Retinal pigment epithelial cell (primary cell): ENCODE measurements at places on chromosomes 5 and 9.

DNA sequence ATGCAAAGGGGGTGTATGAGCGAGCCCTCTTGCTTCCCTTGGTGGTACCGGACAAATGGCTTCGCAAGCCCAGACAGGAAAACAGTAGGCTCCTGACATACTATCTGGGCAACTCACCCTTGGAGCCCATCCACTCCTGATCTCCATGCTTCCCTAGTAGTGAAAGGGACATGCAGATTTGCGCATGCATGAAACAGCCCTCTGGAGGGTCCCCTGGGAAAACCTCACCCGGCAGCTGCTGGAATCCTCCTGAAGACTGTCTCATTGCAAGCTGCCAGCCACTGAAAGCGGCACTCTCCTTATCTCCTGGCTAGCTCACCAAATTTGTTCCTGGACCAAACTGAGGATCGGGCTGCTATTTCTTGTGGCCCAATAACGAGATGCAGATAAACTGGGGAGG, 10.2 kb downstream of the ZNF169 start:
- no peak for DNase-seq

DNA sequence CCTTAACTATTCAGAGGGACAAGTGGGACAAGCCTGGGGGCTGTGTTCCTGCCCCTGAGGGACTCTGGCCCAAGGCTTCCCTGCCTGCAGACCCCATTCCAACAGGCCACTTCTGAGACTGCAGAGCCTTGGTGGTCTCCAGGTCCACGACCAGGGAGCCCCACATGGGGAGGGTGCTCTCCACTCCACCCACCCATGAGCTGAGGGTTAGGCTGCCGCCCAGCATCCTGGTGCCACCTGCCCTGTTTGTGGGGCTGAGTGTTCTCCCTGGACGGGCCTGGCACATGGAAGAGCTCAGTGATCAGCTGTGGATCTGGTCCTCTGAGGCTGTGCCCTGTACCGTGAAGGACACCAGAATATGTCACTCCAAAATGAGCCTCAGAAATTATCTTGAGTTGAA, 2.5 kb upstream of the ABO start:
- no peak for DNase-seq

DNA sequence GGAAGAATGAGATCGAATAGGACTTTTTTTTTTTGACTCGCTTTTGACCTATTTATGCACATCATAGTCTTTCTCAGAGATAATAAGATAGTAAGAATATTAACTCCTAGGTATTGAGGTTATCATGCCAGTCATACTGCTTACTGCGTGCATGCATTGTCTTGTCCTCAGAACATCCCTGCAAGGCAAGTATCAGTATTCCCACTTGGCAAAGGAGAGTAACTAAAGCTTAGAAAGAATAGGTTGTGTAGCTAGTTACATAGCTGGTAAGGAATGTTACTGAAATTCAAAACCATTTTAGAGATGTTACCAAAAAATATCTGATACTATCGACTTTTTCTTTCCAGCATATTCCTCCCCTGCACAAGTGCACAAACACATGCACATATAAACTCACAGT, 296.1 kb upstream of the CLINT1 start:
- no peak for DNase-seq

- DNase-seq, result no peak
Measured at GRCh38 chr5:180297587-180298282, 5.9 kb upstream of the MAPK9 start.

DNA sequence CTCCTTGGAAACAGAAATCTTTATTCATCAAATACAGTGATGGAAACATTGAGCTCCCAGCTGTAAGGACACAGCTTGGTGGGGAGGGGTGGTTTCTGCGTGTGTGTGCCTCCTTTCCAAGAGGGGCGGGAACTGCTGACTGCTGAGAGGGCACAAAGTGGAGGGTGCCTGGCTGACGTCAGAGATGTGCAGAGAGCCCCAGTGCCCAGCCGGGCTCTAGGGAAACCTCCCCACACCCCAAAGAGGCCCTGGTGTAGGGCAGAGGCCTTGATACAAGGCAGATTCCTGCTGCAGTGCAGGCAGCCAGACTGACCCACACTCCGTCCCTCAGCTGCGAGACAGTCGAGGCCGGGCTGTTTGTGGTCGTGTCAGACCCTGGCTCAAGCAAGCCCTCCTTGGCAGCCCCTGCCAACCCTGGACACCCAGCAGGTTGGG, 191.0 kb downstream of the CACNA1B start:
- no peak for DNase-seq

GRCh38 chr9:132585954-132586829, 3.8 kb downstream of the BARHL1 start:
- no peak for DNase-seq

DNA sequence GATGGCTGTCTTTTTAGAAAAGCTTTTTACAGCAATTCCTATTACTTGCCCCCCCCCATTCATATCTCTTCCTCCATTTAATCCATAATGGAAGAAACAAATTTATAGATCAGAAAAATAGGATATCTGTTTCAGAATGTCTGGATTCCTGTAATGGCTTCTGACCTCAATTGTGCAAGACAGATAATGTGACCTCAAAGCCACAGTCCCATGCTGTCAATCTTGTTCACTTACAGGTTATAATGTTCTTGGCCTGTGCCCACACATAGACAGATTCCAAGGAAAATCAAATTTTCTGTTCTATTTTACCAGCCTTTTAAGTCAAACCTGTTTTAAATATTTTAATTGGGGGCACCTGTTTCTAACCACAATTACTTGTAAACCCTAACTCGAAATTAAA, 143.4 kb downstream of the ENTREP1 start:
- DNase-seq, result no peak

GRCh38 chr5:149540089-149540488, 11.2 kb downstream of the CSNK1A1 start:
- no peak for DNase-seq

DNA sequence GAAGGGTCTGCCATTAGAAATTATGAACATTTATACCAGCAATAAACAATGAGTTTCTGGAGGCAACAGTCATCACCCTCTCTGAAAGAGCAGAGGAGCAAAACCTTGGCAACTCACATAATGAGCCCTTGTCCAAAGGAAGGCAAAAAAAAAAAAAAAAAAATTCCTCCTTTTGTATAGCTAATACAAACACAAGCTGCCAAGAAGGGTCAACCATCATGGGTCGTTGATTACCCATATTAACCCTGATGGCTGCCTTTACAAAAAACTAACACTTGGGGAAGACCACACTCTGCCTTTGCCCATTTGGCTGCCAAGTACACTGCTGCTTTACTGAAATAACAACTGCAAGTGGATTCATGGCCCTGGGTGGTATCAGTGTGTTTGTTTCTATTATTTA, 272.7 kb downstream of the ADAMTSL1 start:
- no peak for DNase-seq

- no peak for DNase-seq
Measured at GRCh38 chr9:7169717-7170389, 412.1 kb downstream of the KDM4C start.

GRCh38 chr5:115333164-115333563, 36.7 kb upstream of the CCDC112 start:
- DNase-seq, result no peak

- DNase-seq, result no peak
Measured at GRCh38 chr5:143946837-143947236, 134.9 kb downstream of the HMHB1 start.

- DNase-seq, result no peak
Measured at GRCh38 chr5:143707806-143708205, 104.2 kb upstream of the HMHB1 start.

DNA sequence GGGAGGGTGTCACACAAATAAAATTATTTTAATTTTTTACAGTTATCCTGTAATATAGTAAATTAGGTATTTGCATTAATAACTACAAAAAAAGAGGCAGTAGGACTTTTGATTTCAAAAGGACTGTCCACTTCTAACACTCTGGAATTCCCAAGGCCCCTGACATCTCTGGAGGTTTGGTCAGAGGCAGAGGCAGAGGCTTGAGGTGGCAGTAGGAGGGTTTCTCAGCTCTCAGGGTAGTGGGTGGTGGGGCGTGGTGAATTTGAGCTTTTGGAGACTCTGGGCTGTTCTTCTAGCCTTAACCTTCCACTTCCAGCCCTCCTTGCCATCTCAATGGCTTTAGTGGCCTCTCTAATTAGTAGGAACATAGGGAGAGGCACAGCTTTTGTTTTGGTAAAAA, 22.8 kb downstream of the ATOX1 start:
- no peak for DNase-seq

- DNase-seq, result no peak
Measured at GRCh38 chr5:171421331-171422262, 2.1 kb downstream of the FGF18 start.

- no peak for DNase-seq
Measured at GRCh38 chr5:124630767-124631704, 115.4 kb downstream of the ZNF608 start.

GRCh38 chr5:133914434-133914833, 54.0 kb downstream of the C5orf15 start:
- DNase-seq, result no peak

GRCh38 chr9:37747271-37747753, 6.3 kb upstream of the TRMT10B start:
- DNase-seq, result peak; percentile 26

GRCh38 chr9:70197216-70198044, 61.3 kb upstream of the SMC5 start:
- DNase-seq, result no peak

DNA sequence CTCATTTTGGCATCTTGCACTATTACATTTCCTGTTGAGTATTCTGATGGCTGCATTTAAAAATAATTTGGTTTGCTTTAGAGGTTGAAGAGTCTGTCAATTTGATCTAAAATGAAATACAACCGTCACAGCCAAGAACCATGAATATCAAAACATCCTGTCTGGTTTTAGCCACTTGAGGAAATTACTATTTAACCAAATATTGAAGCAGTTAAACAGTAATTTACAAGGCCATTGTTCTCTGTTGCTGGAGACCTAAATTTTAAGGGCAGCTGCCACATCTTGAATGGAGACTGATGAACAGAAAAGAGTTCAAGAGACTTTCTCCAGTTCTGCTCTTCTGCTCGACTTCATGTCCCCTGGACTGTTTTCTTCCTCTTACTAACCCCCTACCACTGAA, 549.4 kb downstream of the LRRC70 start:
- no peak for DNase-seq
